ENCODE measurements at places on chromosomes 16 and 17. TPM values are rescaled to one million over a fixed set of nuclear protein-coding genes. Genes with fewer than 3 reads are reported as not detected.

The KRTAP9-7 gene
- total RNA-seq = not detected

The GPR179 gene
- not detected for total RNA-seq

The CLEC19A gene
- not detected for total RNA-seq

The OR1A1 gene
- not detected for total RNA-seq

The ZFP3 gene
- total RNA-seq = 1.7 TPM

The SLC5A2 gene
- total RNA-seq = under 0.01 TPM

The TERB1 gene
- 0.56 TPM for total RNA-seq

The KRTAP3-2 gene
- total RNA-seq = not detected

The RRAD gene
- total RNA-seq = 5.2 TPM

The OTOA gene
- total RNA-seq = under 0.01 TPM

The TOX3 gene
- total RNA-seq = not detected

The TMIGD1 gene
- total RNA-seq = not detected

The SRRM2 gene
- 38.5 TPM for total RNA-seq

The CXCL16 gene
- total RNA-seq = 0.58 TPM

The EEF2K gene
- 16.9 TPM for total RNA-seq

The SLC35G6 gene
- total RNA-seq = not detected

The HOXB4 gene
- total RNA-seq = 0.96 TPM

The SCNN1B gene
- not detected for total RNA-seq

The HES7 gene
- not detected for total RNA-seq

The HSD17B2 gene
- total RNA-seq = 0.38 TPM

The PRKCA gene
- total RNA-seq = 19.7 TPM

The SRL gene
- total RNA-seq = 0.38 TPM
